Aorta (tissue), 5 donors: ENCODE measurements at places on chromosomes 5 and 9. TPM values are rescaled to one million over a fixed set of nuclear protein-coding genes. Genes with fewer than 3 reads are reported as not detected.

Gene PCDHB3
- 2.0 TPM for total RNA-seq

Gene RNF208
- 2.2 TPM for total RNA-seq

Gene PRDM9
- total RNA-seq, result not detected

Gene WHRN
- total RNA-seq, result 3.8 TPM

Gene CCNJL
- total RNA-seq, result 2.6 TPM

Gene SPATA31C1
- total RNA-seq, result not detected

Gene IL13
- not detected for total RNA-seq

Gene PCDHB13
- total RNA-seq, result 4.2 TPM

Gene FAM163B
- not detected for total RNA-seq

Gene IL9
- not detected for total RNA-seq

Gene FOXD4L4
- 0.19 TPM for total RNA-seq

Gene SLC36A3
- total RNA-seq, result not detected

Gene MAPKAP1
- total RNA-seq, result 55.6 TPM

Gene SV2C
- total RNA-seq, result 0.33 TPM

Gene GLDC
- 0.63 TPM for total RNA-seq

Gene OBP2B
- total RNA-seq, result not detected

Gene GRXCR2
- not detected for total RNA-seq

Gene FST
- 6.1 TPM for total RNA-seq

Gene IRX1
- total RNA-seq, result not detected

Gene GRIA1
- total RNA-seq, result 6.5 TPM

Gene SLC4A9
- total RNA-seq, result not detected

Gene C5orf58
- total RNA-seq, result not detected

Gene HAVCR2
- total RNA-seq, result 10.3 TPM

Gene ATP6V0E1
- total RNA-seq, result 183 TPM

Gene ANKRD34B
- total RNA-seq, result not detected

Gene PPP3R2
- not detected for total RNA-seq

Gene PCDHB10
- 3.6 TPM for total RNA-seq

Gene AMBP
- not detected for total RNA-seq

Gene APC
- total RNA-seq, result 49.8 TPM
